Stimulated activated naive CD4-positive, alpha-beta T cell (primary cell): ENCODE measurements at places on chromosomes 2 and 18.

DNA sequence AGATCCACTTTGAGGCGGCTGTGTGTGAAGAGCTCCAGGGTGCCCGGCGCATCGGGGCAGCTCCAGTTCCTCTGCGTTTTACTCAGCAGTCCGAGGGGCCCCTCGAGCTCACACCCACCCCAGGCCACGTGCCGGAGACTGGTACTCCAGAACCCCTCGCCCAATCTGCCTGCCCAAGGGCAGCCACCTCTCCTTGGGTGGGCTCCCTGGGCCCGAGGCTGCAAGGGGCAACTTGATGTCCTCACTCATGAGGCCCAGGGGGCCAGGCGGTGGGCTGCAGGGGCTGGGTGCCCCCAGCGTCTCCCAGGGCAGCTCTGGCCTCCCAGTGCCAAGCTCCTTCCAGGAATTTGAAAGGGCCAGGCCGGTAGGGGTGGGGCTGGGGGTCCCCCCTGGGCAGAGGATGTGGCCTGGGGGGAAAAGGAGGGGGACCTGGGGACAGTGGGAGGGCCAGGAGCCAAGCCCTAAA is 16.7 kb downstream of the RAMP1 start:
- no peak for DNase-seq

GRCh38 chr18:66754335-66754734 is 150.4 kb upstream of the CDH19 start:
- DNase-seq: no peak

DNA sequence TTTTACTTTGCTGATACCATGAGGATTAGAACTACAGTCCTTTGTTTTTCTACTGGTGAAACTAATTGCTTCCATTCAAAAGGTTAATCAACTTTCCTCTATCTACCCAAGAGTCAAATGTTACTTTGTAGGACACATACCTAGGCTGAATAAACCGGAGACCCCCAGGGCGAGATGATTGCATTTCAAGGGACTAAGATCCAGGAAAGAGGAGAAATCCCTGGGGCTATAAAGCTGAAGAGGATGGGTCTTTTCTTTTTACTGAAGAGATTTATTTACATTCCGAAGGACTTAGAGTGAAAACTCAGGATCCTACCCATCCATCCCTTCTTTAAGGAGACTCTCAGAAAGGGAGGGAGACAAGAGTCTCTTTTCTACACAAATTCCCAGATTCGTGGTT is 331.9 kb downstream of the CDH19 start:
- DNase-seq: no peak

DNA sequence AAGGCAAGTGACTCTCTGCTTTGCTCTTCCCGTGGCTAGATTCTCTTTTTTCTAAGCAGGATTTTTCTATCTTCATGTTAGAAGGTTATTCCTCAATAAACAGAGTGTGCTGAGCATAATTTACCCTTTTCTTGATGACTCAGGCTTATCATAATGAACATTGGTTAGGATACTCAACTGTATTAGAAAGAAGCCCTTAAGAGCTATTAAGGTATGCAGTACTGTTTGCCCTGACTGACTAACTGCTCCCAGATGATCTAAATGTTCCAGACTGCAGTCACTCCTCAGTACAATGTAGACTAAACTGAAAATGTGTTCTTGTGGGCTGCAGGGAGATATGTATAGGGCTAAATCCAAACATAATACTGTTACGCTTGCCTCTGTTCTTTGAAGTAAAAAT is 687.8 kb downstream of the NUP35 start:
- no peak for DNase-seq

GRCh38 chr2:129849559-129850160 is 129.8 kb upstream of the RAB6C start:
- no peak for DNase-seq

DNA sequence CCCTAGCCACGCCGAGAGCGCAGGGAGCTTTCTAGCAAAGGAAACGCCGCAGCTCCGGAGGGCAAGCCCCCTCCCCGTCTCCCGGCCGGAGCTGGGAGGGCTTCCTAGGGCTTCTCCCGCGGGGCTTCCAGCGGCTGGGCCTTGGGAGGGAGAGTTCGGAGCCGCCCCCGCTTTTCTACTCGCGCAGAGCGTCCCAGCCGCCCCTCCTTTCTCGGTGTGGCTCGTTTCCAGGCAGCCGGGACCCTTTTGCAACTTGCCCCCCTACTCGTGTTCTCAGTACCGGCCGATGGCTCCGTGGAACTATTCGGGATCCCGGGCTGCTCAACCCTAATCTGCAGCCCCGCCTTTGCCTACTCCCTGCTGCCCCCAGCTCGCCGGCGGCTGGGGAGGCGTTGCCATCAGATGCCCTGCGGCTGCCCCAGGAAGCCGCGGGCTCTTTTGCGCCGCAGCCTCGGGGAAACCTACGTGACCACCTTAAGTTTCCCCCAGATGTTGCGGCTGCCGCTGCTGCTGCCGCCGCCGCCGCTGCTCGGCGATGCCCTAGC is 1.5 kb upstream of the NR4A2 start:
- peak; percentile 58 for DNase-seq
